ENCODE measurements at places on chromosomes 7 and 10. TPM values are rescaled to one million over a fixed set of nuclear protein-coding genes. Genes with fewer than 3 reads are reported as not detected.

- DNase-seq, result no peak
Measured at GRCh38 chr7:21345361-21345760, 82.5 kb upstream of the SP4 start.

- DNase-seq, result no peak
Measured at GRCh38 chr10:54797636-54798321, 3.3 kb downstream of the PCDH15 start.

DNA sequence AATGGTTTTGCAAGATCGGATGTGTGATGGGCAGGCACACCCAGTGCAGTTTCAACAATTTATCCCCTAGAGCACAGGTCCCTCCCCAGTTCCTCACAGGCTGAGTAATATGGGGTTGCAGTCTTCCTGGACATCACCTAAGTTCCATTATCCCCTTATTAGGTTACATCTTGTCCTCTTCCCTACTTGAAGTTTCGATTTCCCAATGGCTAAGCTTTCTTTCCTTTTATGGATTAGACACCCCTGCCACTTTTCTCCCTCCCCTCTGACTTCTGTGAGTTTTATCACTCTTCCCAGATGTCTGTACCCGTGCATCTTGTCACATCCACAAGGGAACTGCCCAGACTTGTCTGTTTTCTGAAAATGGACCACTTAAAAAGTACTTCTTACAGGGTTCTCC, 2.4 kb upstream of the NIPSNAP2 start:
- DNase-seq, result no peak

PVRIG gene
- total RNA-seq, result not detected

ABCB1 gene
- 14.7 TPM for total RNA-seq

GRCh38 chr10:42932116-42932515, 144.8 kb upstream of the RET start:
- DNase-seq, result no peak

RASA4B gene
- 12.8 TPM for total RNA-seq

AKR1C1 gene
- 36.8 TPM for total RNA-seq

INTS1 gene
- 15.8 TPM for total RNA-seq

DNA sequence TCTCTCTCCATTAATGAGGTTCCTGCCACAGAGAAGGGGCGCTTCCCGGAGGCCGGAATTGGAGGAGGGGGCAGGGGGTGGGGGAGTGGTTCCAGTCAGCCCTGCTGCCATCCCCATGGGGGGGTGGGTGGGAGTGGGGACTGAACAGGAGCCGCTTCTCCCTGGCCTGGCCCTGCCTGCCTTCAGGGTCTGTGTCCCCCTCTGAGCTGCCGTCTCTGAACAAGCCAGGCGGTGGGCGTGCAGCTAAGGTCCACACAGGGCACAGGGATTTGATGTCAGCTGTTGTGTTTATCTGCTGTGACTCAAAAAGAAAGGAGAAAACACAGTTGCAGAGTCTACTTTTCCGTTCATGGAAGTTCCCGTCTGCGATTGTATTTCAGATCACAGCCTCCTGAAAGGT, 141.5 kb upstream of the PCBD1 start:
- no peak for DNase-seq

CHCHD3 gene
- 55.1 TPM for total RNA-seq

CLDN4 gene
- 0.31 TPM for total RNA-seq

SVOPL gene
- 0.78 TPM for total RNA-seq

DNA sequence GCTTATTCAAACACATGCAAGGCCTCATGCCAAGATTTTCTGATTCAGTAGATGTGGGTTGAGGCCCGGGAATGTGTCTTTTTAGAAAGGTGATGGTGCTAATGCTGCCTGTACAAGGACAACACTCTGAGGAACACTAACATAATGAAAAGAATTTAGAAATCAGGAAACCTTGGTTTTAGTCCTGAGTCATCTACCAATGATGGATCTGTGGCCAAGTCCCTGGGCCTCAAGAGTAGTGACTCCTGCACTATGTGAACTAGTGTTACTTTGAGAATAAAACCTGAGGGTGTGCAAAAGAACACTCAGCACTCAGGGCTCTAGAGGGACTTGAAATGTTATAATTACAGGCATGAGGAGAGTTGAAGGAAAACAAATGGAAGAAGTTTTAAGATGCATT, 741.7 kb upstream of the GALNT17 start:
- DNase-seq, result no peak

CADPS2 gene
- 20.9 TPM for total RNA-seq

DNA sequence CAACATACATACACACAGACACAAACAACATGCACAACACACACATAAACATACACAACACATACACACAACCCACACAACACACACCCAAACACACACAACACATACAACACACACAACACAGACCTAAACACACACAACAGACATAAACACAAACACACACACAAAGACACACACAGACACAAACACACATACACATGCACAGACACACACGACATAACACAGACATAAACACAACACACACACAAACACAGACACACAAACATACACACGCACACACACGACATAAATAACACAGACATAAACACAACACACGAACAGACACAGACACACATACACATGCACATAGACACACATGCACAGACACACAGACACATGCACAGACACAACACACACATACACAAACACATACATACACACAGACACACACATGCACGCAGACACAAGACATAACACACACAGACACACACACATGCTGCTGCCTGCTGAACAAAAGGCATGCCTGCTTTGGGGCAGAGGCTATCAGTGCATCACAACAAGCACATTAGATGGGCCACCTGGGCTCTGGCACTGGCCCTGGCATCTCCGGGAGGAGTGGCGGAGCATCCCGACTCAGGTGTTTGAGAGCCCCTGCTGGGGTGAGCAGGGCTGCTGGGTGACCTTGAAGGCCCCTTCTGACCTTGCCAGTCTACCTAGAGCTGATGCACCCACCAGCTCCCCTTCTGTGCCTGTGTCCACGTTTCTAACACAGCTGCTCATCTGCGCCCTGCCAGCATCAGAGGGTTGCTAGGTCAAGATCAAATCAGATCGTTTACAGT, 5.3 kb downstream of the LRCH4 start:
- no peak for DNase-seq

CCDC146 gene
- total RNA-seq, result 15.4 TPM

TECPR1 gene
- 41.5 TPM for total RNA-seq

GRCh38 chr10:93766918-93767317, 9.2 kb downstream of the LGI1 start:
- DNase-seq, result no peak

- DNase-seq, result no peak
Measured at GRCh38 chr7:37908221-37908788, 8.3 kb downstream of the SFRP4 start.

- no peak for DNase-seq
Measured at GRCh38 chr7:116801092-116801710, 61.2 kb upstream of the CAPZA2 start.

GRCh38 chr7:37394158-37394557, 54.5 kb downstream of the ELMO1 start:
- DNase-seq, result no peak

PAXIP1 gene
- total RNA-seq, result 10.3 TPM

PILRA gene
- total RNA-seq, result 1.1 TPM

SRGN gene
- total RNA-seq, result 24.8 TPM

- no peak for DNase-seq
Measured at GRCh38 chr7:99108613-99109012, 35.3 kb downstream of the SMURF1 start.

DNA sequence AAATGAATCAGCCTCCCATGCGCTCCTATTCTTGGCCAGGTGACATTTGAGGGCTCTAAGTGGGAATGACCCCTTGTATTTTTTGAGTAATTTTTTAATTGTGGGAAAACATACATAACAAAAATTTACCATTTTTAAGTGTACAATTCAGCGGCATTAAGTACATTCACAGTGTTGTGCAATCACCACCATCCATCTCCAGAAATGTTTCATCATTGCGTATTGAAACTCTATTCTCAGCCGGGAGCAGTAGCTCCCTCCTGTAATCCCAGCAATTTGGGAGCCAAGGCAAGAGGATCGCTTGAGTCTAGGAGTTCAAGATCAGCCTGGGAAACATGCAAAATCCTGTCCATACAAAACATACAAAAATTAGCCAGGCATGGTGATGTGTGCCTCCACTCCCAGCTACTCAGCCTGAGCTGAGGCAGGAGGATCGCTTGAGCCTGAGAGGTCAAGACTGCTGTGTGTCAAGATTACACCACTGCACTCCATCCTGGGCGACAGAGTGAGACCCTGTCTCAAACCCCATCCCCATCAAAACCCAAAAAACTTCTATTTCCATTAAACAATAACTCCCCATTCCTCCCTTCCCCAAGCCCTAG, 2.5 kb downstream of the ANTXRL start:
- no peak for DNase-seq

GRCh38 chr7:25823571-25823970, 328.4 kb upstream of the NFE2L3 start:
- no peak for DNase-seq

DPYSL4 gene
- total RNA-seq, result 40.6 TPM

DNA sequence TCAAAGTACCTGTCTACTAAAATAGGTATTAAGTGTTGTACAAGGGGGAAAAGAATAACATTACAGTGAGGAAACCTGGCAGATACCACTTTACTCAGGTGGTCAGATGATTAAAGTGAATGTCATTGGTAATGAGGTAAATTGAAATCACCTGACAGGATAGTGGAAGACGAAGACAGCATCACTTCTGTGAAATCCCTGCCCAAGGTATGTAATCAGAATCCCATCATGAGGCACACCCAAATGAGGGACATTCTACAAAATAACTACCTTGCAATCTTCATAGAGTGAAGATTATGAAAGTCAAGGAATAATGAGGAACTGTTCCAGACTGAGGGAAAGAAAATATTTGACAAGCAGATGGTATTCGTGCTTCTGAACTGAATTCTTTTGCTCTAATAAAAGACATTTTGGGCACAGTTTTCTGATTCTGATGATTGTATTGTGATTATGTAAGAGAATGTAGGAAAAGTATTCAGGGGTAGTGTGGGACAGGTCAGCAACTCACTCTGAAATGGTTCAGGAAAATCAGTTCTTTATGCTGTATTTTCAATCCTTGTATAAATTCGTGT, 33.3 kb upstream of the ARMS2 start:
- DNase-seq, result no peak

VSIR gene
- total RNA-seq, result 8.1 TPM

DNA sequence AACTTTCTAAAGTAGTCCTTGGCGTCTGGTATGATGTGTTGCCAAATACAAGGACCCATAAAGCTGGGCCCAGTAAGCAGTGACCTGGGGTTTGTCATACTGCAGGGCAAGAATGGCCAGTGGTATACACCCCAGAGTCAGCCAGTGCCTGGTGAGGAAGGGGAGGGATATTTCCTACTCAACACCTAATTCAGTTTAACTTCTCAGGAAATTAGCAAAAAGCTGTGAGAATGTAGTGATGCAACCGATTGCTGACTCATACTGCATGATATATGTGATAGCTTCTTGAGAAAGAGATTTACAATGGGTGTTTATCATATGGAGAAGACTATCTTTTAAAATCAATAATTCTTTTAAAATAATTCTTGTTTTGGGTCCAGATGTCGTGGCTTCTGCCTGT, 889.3 kb upstream of the CELF2 start:
- DNase-seq, result no peak
